NCI-H748 treated with DMSO at 0.1 percent for 48 hours (cell line): ENCODE measurements at places on chromosomes 6 and 20.

DNA sequence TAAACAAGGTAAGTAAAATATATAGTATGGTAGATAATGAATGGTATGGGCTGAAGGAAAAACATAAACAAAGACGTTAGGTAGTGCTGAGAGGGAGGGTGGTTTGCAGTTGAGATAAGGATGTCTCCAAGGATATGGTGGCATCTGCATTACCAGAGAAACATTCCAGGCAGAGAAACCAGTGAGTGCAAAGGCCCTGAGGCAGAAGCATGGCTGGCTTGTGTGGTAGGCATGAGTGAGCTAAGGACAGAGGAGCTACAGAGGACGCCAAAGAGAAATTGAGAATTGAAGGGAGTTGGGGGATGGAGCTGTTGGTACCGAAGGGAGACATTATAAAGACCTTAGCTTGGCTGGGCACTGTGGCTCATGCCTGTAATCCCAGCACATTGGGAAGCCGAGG, 18.4 kb upstream of the TFAP2A start:
- DNase-seq = no peak

DNA sequence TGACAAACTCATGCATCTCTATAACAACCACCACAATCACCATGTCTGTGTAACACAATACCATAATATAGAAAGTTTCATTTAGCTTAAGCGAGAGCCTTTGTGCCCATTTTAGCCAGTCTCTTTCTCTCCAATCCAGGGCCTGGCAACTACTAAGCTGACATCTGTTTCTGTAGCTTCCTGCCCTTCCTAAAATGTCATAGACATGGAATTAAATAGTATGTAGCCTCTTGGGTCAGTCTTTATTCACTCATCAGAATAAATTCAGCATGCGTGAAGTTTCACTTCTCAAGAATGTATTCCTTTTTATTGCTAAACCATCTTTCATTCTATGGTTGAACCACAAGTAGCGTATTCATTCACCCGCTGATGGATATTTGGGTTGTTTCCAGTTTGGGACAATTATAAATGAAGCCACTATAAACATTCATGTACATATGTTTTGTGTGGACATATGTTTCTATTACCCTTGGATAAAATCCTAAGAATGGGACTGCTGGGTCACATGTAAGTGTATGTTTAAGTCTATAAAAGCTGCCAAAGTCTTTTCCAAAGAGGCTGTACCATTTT, 1.7 kb upstream of the TREM2 start:
- DNase-seq = no peak

DNA sequence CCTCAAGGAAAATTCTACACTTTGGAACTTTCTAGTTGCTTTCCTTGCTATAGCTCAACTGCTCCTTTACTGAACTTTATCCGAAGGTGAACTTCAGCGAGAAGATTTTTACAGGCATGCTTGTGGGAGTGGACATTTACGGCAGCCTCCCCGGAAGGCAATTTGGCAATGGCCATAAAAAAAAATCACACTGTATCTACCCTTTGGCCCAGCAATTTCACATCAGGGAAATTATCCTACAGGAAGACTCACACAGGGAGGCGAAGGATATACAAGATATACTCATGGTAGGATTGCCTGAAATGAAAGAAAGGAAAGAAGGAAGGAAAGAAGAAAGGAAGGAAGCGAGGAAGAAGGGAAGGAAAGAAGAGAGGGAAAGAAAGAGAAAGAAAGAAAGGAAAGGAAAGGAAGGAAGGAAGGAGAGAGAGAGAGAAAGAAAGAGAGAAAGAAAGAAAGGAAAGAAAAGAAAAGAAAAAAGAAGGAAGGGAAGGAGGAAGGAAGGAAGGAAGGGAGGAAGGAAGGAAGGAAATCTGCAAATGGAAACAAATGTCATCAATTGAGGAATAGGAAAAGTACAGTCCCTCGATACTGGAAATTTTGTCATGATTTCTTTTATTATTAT, 25.7 kb downstream of the OVOL2 start:
- DNase-seq = no peak

DNA sequence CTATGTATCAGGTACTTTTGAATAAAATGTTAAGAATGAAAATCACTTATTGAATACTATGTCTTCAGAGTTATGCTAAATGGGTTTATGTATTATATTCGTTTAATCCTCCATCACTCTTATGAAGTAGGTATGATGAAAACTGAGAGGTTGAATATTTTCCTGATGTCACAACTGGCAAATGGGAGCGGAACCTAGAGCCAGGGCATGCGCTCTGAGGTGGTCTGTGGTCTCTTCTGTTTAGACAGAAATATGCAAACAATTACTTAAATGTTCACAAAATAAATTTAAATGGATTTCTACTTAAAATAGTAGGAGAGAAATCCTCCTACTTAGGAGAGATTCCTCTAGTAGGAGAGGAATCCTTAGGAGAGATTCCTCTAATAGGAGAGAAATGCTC, 21.3 kb upstream of the UTRN start:
- no peak for DNase-seq

GRCh38 chr6:100461917-100462705, 2.6 kb downstream of the SIM1 start:
- no peak for DNase-seq
